HCT116 (cell line): ENCODE measurements at places on chromosomes 3 and 15. TPM values are rescaled to one million over a fixed set of nuclear protein-coding genes. Genes with fewer than 3 reads are reported as not detected.

- no peaks in the 10 kb centered on the region for H3K27me3 ChIP-seq
- no peak for DNase-seq
- no peak overlapping the region for H3K4me3 ChIP-seq
- H3K4me1 ChIP-seq = no peaks in the 10 kb centered on the region
- no peaks in the 10 kb centered on the region for H3K36me3 ChIP-seq
These were observed 237.9 kb downstream of the ZMAT3 start for GRCh38 chr3:178833695-178834094.

DNA sequence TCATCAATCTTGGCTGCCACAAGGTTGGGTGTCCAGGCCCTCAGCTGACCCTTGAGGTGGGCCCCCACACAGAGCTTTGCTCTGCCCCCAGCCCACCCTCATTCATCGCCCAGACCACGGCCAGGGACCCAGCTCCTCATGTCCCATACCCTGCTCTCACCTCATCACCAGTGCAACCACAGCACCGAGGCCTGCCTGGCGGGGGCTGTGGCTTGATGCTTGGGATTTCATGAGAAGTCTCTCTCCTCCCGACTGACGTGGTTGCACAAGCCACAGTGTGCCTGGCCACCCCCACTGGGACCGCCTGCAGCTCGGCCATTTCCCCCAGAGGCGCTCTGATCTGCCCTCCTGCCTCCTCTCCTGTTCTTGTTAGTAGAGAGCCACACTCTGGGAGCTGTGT, 45.4 kb upstream of the MTMR10 start:
- H3K27me3 ChIP-seq = no peaks in the 10 kb centered on the region
- no peak for DNase-seq
- no peak overlapping the region for H3K27ac ChIP-seq
- H3K36me3 ChIP-seq = no peaks in the 10 kb centered on the region
- H3K4me3 ChIP-seq = no peak overlapping the region

GRCh38 chr3:186624598-186624997, 11.7 kb downstream of the AHSG start:
- H3K27me3 ChIP-seq = no peaks in the 10 kb centered on the region
- no peaks in the 10 kb centered on the region for H3K4me1 ChIP-seq
- H3K4me3 ChIP-seq = no peak overlapping the region

DNA sequence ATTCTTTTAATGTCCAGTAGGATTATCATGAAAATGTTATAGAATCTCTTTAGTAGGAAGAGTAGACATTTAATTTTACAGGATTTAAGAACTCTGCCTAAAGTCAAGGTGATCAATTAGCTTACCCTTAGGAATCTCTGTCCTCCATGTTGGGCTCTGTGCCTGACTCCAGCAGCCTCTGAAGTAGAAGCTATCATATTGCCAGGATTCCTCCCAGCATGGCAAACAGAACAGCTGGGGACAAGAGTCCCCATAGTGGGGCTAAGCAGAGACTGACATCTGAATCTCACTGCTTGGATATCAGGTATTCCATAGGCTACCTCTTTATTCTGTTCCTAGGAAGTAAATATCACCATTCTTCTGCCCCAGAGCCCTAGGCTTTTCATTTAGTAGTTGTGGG, 1.5 kb downstream of the SLC15A2 start:
- no peaks in the 10 kb centered on the region for H3K27me3 ChIP-seq
- no peaks in the 10 kb centered on the region for H3K4me1 ChIP-seq
- no peak overlapping the region for H3K27ac ChIP-seq
- H3K36me3 ChIP-seq = no peaks in the 10 kb centered on the region

DNA sequence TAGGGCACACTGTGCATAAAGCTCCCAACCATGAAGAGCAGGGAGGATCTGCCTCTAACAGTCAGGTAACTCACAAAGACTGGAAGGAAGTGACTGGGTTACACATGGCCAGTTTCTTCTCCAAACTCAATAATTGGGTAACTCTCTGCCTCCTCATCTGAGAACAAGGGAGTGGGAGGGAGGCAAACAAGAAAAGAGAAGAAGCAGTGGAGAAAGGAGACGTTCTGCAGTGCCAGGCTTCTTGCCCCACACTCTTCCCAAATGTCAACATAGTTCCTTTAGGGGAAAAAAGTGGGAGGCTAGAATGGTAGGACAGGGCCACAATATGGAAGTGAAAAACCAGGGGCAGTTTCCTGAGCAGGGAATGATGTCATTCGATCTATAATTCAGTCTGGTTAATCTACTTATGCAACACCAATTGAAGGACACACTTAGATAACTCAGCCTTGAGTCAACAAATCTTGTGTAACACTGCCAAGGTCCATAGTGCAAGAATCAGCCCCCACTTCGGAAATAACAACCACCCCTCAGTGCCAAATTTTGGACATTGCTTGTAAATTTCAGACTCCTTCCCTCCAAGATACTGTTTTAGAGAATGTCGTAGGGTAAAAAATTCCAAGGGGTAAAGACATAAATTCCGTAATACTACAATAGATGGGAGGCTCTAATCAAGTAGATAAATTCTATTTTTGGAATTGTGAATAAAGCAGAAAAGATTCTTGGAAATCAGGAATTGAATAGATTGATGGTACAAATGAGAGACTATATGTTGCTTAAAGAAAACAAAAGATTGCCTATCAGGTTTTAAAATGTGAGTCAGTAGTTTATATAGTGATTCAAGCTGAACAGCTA, 143.0 kb downstream of the LPP start:
- H3K4me3 ChIP-seq = no peak overlapping the region
- no peak for DNase-seq
- H3K36me3 ChIP-seq = no peaks in the 10 kb centered on the region
- no peaks in the 10 kb centered on the region for H3K27me3 ChIP-seq
- no peak overlapping the region for H3K27ac ChIP-seq
- peaks cover 58% of the 10 kb centered on the region for H3K4me1 ChIP-seq

- no peak overlapping the region for H3K27ac ChIP-seq
- no peak overlapping the region for H3K4me3 ChIP-seq
These were observed 268.3 kb downstream of the BBX start for GRCh38 chr3:107791027-107791426.

PLA2G4D gene
- 0.34 TPM for total RNA-seq

- no peaks in the 10 kb centered on the region for H3K36me3 ChIP-seq
- DNase-seq = no peak
- H3K4me3 ChIP-seq = no peak overlapping the region
- H3K4me1 ChIP-seq = no peaks in the 10 kb centered on the region
These were observed 112.5 kb downstream of the ZNF385D start for GRCh38 chr3:21638488-21638887.

DNA sequence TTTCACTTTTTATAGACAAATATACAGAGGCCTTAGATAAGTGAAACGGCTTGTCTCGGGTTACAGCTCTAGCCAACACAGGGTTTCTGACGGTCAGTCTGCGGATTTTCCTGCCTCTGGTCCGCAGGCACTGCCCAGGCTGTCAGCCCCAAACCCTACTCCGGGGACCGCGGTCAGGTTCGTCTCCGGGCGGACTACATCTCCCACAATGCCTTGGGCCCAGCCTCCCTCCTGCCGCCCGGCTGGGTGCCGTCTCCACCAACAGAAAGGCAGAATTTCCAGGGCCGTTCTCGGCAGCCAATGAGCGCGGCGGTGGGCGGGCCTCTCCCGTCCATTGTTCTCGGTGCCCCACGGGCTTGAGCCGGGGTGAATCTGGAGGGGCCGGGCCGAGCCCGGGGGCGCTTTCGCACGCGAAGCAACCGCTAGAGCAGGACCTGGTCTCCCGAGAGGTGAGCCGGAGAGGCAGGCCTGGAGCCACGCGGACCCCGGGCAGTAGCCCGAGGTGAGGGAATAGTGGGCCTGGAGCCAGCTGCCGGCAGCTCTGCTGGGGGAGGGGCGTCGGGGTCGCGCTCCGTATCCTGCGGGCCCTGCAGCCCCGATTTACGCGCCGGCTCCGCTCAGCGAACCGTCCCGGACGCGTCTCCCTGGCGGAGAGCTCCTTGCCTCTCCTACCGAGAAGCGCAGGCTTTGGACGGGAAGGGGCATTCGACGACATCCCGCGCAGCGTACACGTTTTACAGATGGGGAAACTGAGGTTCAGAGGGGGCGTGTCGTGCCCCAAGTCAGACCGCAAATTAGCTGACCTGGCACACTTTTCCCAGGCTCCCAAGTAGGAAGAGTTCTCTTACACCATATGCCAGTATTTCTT, at the start of gene ZSCAN2:
ZSCAN2 (plus strand) TSS at position 323 of the 868 bp plus-strand sequence. CDS start 2,919 bp downstream, outside the sequence.
- H3K4me1 ChIP-seq = peaks cover 2% of the 10 kb centered on the region
- peak; percentile 80 for DNase-seq
- H3K27me3 ChIP-seq = no peaks in the 10 kb centered on the region
- H3K27ac ChIP-seq = peak within 1 kb of the TSS; percentile 58; the same call in 1 of the 2 replicates

KCNMB2 gene
- not detected for total RNA-seq

DNA sequence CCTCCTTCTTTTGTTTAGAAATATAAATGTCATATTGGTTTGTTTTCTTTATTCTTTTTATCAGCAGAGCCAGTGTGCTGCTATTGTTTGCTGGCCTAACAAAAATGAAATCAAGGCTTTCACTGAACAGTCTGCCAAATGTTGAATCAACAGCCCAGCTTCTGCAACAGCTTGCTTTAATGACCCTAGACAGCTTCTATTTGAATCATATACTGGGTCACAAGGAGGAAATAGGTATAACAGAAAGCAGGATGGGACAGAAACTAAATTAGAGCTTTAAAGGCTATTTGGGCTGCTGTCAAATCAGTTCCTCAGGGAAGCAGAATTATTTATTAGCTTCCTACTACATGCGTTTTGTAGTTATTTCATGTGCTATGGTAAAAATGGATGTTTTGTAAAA, 12.1 kb upstream of the DNAJC13 start:
- no peaks in the 10 kb centered on the region for H3K4me1 ChIP-seq
- no peak for DNase-seq
- no peak overlapping the region for H3K4me3 ChIP-seq
- H3K27me3 ChIP-seq = peaks cover 16% of the 10 kb centered on the region; the same call in 1 of the 2 replicates
- no peaks in the 10 kb centered on the region for H3K36me3 ChIP-seq
- no peak overlapping the region for H3K27ac ChIP-seq

GRCh38 chr3:112348943-112349342, 16.0 kb downstream of the CD200 start:
- H3K4me3 ChIP-seq = no peak overlapping the region
- H3K36me3 ChIP-seq = no peaks in the 10 kb centered on the region
- H3K27ac ChIP-seq = no peak overlapping the region
- no peaks in the 10 kb centered on the region; the same call in 1 of the 2 replicates for H3K27me3 ChIP-seq
- DNase-seq = no peak

DNA sequence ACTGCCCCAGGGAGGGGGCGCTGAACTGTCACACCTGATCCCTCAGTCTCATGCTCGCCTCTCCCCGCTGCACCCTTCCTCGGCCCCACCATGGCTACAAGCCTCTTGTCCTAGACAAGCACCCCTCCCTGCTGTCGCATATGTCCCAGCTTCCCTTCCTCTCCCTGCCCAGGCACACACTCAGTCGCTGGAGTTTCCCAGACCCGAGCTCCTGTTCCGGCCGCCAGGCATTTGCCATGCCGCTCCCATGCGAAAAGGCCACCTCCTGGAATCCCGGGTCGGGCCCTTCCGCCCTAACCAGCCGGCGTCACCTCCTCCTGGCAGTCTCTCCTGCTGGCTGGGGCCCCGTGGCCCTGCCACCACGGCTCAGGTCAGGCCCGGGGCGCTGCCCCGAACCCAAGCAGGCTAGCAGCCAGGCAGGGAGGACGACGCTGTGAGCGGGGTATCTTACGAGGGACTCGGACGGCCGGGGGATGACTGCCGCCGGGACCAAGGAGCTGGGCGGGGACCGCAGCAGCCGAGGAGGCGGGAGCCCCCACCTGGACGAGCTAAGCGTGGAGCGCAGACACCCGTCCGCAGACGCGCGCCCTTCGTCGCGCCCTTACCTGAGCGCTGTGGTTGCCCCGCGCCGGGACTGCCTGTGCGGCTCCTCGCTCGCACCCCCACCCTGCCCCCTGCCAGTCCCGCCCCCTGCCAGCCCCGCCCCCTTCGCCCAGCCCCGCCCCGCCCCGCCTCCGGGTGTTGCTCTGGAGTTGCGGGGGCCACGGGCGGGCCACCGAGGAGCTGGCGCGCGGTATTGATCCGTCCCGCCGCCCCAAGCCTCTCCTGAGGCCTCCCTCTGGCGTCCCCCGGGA, at the start of gene ALS2CL:
ALS2CL (minus strand) TSS at position 642 of the 854 bp plus-strand sequence. CDS start 4,239 bp downstream, outside the sequence.
- no peak for DNase-seq
- no peaks in the 10 kb centered on the region for H3K36me3 ChIP-seq
- peaks cover 31% of the 10 kb centered on the region for H3K4me1 ChIP-seq
- H3K4me3 ChIP-seq = peak within 1 kb of the TSS; percentile 67
- H3K27me3 ChIP-seq = no peaks in the 10 kb centered on the region
- peak within 1 kb of the TSS; percentile 79 for H3K27ac ChIP-seq

- H3K36me3 ChIP-seq = no peaks in the 10 kb centered on the region
- H3K27ac ChIP-seq = no peak overlapping the region
- no peak for DNase-seq
- H3K4me3 ChIP-seq = no peak overlapping the region
- H3K4me1 ChIP-seq = peaks cover 3% of the 10 kb centered on the region; the same call in 1 of the 2 replicates
- H3K27me3 ChIP-seq = no peaks in the 10 kb centered on the region
These were observed 400.5 kb upstream of the C2CD4B start for GRCh38 chr15:62565634-62566026.

DNA sequence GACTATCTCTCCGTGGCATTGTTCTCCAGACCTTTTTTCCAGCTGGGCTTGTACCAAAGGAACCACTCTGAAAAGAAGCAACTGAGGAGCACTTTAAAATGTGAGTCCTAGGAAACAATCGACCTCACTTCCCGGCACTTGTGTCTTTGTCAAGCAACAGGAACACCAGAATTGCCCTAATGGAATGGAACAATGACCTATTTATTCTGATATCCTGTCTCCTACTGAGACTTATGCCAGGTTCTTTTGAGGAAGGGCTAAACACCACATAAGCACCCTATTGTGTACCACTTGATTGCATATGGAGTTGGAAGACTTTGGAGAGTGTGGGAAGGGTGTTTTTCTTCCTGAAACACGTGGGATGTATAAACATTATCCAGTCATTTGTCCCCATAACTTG, 56.8 kb upstream of the TGFBR2 start:
- H3K4me1 ChIP-seq = peaks cover 4% of the 10 kb centered on the region; the same call in 1 of the 2 replicates
- no peaks in the 10 kb centered on the region for H3K36me3 ChIP-seq
- no peak overlapping the region for H3K27ac ChIP-seq
- H3K27me3 ChIP-seq = no peaks in the 10 kb centered on the region
- DNase-seq = no peak

GOLGA6B gene
- 0.10 TPM for total RNA-seq

GRCh38 chr3:119230071-119230470, 10.6 kb downstream of the B4GALT4 start:
- no peak overlapping the region for H3K27ac ChIP-seq
- no peak for DNase-seq
- H3K36me3 ChIP-seq = peaks cover 9% of the 10 kb centered on the region
- H3K4me1 ChIP-seq = no peaks in the 10 kb centered on the region
- H3K27me3 ChIP-seq = no peaks in the 10 kb centered on the region

PLA2G4E gene
- total RNA-seq = not detected

DNA sequence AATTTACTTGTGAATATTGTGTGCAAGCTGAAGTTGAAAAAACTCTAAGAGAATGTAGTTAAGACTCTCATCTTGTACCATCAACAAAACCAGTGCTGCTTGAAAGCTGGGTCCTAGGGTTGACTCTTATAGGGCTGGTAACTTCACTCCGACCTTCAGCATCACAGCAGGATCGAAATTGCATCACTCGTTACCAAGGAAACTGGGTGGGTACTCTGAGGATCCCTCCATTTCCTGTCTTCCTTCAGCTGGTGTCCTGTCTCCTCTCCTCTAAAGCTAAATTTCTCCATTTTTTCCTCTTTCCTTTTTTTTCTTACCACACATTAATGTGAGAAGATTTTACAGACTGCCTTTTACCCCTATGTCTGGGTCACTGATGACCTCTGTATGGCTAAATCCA, 3.0 kb upstream of the APH1B start:
- no peak overlapping the region for H3K4me3 ChIP-seq
- no peak overlapping the region for H3K27ac ChIP-seq
- H3K27me3 ChIP-seq = no peaks in the 10 kb centered on the region

- H3K27ac ChIP-seq = no peak overlapping the region
These were observed 100.5 kb upstream of the NECTIN3 start for GRCh38 chr3:110971010-110971601.

- H3K27ac ChIP-seq = no peak overlapping the region
- H3K27me3 ChIP-seq = no peaks in the 10 kb centered on the region
- H3K4me3 ChIP-seq = no peak overlapping the region
- H3K4me1 ChIP-seq = no peaks in the 10 kb centered on the region
These were observed 491.6 kb downstream of the MFSD1 start for GRCh38 chr3:159293493-159293892.
